ENCODE measurements at places on chromosomes 7 and 10.

DNA sequence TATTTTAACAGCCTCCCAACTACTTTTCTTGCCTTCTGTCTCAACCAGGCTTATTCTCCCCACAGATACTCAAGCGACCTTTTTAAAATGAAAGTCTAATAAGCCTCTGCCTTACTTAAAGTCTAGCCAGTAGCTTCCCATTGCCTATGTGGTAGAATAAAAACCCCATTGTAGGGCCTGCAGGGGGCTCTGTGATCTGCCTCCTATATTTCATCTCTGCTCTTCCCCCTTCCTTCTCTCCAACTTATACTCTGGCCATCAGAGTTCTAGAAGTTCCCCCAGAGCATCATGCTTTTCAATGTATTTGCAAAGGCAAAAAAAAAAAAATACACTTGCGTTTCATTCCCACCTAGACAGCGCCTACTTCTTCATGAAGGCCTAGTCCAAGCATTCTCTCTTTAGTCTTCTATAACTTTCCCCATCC lies 167.7 kb upstream of the ADO start:
- H3K4me3 ChIP-seq, result peak overlapping the region; percentile 48
- no peaks in the 10 kb centered on the region for H3K36me3 ChIP-seq
- peak overlapping the region; percentile 91 for H3K27ac ChIP-seq

DNA sequence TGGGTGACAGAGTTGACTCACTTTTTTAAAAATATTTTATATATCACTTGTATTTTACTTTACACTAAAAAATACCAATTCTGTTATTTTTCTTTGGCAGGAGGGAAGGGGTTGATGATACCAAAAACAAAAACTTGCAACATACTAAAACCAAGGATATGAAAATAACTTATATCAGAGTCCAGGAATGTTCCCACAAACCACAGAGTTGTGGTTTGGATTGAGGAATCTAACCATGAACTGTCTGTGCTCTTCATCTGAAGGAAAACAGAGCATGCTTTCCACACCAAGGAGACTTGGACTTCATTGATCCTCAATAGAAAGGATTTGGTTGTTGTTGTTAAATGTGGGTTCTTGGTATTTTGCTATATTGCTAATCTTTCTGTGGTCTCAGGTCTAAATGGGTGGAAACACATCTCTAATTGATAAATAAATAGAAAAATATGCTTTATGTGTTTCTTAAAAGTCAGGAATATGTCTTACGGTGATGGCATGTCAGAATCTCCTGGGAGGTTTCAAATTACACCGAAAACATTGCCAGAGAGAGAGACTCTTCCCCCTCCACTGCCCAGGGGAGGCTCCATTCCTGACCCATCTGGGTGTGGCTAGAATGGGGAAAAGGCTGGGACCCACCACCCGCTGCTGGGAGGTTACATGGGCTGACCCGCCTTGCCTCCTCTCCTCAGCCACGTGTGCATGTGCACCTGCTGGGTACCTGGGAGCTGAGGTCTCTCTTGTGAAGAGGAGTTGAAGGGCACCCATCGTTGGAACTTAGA lies 46.9 kb upstream of the STK17A start:
- no peaks in the 10 kb centered on the region for H3K36me3 ChIP-seq
- no peak overlapping the region for H3K27ac ChIP-seq
- no peak for DNase-seq
- no peaks in the 10 kb centered on the region for H3K4me1 ChIP-seq

DNA sequence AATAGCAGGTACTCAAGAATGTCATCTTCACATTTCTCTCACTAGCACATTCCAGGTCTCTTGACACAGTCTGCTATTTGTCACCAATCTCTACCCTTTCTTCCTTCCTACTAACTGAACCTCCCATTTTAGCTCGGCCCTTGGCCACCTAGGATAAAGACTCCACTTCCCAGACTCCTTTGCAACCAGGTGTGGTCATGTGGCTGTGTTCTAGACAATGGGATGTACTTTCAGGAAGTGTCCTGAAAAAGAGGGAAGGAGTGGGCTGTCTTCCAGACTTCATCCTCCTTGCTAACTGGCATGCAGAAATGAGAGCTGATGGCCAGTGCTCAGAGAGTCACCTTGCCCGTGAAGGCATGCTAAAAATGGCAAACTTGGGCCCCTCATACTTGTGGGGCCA lies 139.2 kb downstream of the AMPH start:
- H3K27me3 ChIP-seq, result no peaks in the 10 kb centered on the region
- no peak overlapping the region for H3K27ac ChIP-seq
- H3K36me3 ChIP-seq, result no peaks in the 10 kb centered on the region
- H3K4me3 ChIP-seq, result no peak overlapping the region
- no peaks in the 10 kb centered on the region for H3K4me1 ChIP-seq

- no peaks in the 10 kb centered on the region for H3K27me3 ChIP-seq
- H3K4me1 ChIP-seq, result no peaks in the 10 kb centered on the region
- no peak overlapping the region for H3K4me3 ChIP-seq
- no peak for DNase-seq
- H3K27ac ChIP-seq, result no peak overlapping the region
Measured at GRCh38 chr10:45383682-45384330, 9.8 kb downstream of the ALOX5 start.

DNA sequence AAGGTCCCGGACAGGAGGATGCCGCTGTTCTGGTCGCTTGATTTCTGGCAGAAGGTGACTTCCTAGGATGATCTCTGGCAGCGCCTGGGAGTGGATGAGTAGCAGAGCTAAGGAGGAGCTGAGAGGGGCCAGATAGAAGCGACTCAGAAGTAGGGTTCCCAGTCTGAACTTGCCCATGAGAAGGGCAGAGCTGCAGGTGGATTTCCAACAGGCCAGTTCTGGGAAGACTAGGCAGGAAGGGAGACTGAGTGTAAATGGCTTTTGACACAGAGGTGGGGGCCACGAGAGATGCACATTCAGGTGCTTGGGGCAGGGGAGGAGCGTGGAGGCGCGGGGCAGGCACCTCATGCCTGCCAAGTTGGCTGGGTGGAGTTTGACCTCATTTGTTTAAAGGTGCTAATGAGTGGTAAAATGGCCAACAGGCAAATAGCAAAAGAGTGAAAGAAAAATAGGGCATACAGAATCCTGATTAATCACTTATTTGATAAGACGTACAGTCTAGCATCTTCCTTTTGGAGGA lies 58.8 kb downstream of the SHH start:
- DNase-seq, result no peak
- no peak overlapping the region for H3K4me3 ChIP-seq

DNA sequence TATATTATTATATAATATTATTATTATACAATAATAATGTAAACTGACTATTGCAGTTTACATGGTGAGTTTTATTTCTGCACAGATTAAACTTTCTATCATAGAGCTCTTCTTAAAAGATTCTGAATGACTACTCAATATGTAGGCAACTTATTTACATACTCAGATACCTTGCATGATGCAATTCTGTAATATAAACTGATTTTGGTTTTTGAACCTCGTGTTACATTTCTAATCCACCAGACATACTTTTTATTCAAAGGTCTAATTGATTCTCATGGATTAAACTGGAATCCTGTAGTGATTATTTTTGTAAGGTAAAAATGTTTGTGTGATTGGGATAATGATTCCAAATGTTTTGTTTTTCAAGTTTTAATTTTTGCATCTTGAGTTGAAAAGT lies 19.9 kb downstream of the SLC26A4 start:
- H3K4me1 ChIP-seq, result peaks cover 2% of the 10 kb centered on the region
- no peak for DNase-seq
- no peaks in the 10 kb centered on the region for H3K27me3 ChIP-seq

DNA sequence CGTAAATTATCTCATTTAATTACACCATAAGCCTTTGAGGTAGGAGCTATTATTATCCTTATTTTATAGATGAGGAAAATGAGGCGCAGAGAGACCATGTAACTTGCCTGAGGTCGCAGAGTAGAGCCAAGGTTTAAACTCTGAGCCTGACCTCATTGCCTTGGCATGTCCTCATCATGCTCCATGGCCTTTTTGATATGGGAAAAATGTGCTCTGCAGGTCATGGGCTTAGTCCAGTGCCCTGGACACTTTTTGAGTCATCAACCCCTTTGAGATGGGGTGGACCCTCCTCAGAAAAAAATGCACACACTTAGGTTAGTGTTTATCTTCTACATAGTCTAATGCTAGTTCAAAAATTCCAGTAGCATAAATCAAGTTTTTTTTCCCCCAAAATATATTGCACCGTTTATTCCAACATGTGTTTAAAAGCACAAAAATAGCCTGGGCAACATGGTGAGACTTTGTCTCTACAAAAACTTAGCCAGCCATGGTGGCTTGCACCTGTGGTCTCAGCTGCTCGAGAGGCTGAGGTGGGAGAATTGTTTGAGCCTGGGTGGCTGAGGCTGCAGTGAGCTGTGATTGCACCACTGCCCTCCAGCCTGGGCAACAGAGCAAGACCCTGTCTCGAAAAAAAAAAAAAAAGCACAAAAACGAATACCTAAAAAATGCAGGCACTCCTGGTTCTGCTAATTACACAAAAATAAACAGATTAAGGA lies 28.6 kb upstream of the TMEM178B start:
- no peak for DNase-seq
- H3K4me1 ChIP-seq, result no peaks in the 10 kb centered on the region
- H3K36me3 ChIP-seq, result no peaks in the 10 kb centered on the region
- peaks cover 4% of the 10 kb centered on the region for H3K27me3 ChIP-seq

DNA sequence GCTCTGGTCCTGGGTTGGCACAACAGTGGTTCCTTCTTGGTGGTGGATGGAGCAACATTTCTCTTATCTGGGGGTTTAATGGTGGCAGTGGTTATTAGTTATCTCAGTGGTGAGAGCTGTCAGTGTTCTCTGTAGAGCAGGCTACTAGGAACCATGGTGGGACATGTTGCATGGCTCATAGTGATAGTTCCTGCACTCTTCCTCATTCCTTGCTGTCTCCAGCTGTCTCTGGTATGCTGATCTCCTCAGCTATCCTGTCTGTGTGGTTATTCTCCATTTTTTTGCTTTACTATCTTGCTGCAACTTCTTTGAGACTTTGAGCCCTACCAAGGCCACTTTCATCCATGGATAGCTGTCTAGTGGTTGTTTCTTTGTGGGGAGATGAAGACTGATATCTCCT lies 44.0 kb downstream of the CCDC7 start:
- H3K27me3 ChIP-seq, result no peaks in the 10 kb centered on the region
- H3K36me3 ChIP-seq, result peaks cover 4% of the 10 kb centered on the region
- no peak overlapping the region for H3K27ac ChIP-seq
- no peak overlapping the region for H3K4me3 ChIP-seq
- H3K4me1 ChIP-seq, result no peaks in the 10 kb centered on the region
- no peak for DNase-seq

DNA sequence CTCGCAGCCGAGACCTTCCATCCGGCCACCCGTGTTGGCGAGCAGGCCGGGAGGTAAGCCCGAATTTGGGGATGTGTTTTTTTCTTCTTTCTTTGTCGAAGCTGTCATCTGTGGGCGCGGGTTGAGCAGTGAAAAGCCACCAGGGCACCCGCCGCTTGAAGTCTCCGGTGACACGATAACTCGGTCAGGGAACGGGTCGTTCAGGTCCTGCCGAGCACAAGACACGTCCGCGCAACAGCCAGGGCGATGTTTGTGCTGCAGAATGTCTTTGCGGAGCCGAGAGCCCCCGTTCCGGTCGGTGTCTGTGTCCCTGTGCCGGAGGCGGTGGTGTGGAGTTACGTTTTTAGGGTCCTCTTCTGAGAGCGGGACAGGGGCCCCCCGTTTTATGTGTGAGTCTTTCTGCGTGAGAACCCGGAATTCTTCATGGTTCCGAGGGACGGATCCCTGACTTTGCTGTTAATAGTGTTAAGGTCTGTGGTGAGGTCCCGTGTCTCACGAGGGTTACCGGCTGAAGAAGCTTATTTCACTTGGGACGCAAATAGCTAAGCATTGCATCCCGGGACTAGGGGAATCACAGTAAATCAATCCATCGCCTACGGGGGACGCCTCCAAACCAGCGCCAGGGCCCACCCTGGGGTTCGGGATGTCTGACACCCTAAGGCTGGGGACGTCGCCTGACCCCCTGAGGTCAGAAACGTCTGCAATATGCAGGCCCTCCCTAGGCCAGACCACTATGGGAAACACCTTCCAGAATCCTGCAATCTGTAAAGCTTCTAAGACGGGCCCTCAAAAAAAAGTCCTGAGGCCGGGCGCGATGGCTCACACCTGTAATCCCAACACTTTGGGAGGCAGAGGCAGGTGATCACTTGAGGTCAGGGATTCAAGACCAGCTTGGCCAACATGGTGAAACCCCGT lies 99.5 kb downstream of the ELFN1 start:
- no peak for DNase-seq
- H3K27ac ChIP-seq, result no peak overlapping the region
- no peaks in the 10 kb centered on the region for H3K4me1 ChIP-seq
- H3K4me3 ChIP-seq, result no peak overlapping the region
- H3K27me3 ChIP-seq, result no peaks in the 10 kb centered on the region

DNA sequence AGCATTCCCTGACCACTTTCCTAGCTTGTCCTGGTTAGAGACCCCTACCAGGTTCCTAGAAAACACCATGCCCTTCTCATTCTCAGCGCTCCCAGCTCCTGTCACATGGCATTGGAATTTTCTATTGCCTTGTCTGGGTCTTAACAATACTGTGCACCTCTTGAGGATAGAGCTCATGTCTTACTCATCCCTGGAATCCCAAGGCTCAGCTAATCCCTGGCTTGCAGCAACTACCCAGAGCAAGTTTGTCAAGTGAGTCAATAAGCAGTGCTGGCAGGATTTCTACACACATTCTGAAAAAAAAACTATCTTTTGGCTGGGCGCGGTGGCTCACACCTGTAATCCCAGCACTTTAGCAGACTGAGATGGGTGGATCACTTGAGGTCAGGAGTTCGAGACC lies 11.7 kb upstream of the PRDX3 start:
- H3K36me3 ChIP-seq, result no peaks in the 10 kb centered on the region
- H3K27me3 ChIP-seq, result no peaks in the 10 kb centered on the region
- DNase-seq, result no peak
- peaks cover 3% of the 10 kb centered on the region for H3K4me1 ChIP-seq

- H3K27me3 ChIP-seq, result no peaks in the 10 kb centered on the region
- H3K36me3 ChIP-seq, result no peaks in the 10 kb centered on the region
- H3K4me3 ChIP-seq, result no peak overlapping the region
- H3K27ac ChIP-seq, result no peak overlapping the region
- H3K4me1 ChIP-seq, result no peaks in the 10 kb centered on the region
Measured at GRCh38 chr7:2617325-2617905, 14.4 kb upstream of the TTYH3 start.

- H3K27me3 ChIP-seq, result no peaks in the 10 kb centered on the region
- H3K4me3 ChIP-seq, result no peak overlapping the region
Measured at GRCh38 chr10:13222566-13222965, 11.6 kb downstream of the UCMA start.

DNA sequence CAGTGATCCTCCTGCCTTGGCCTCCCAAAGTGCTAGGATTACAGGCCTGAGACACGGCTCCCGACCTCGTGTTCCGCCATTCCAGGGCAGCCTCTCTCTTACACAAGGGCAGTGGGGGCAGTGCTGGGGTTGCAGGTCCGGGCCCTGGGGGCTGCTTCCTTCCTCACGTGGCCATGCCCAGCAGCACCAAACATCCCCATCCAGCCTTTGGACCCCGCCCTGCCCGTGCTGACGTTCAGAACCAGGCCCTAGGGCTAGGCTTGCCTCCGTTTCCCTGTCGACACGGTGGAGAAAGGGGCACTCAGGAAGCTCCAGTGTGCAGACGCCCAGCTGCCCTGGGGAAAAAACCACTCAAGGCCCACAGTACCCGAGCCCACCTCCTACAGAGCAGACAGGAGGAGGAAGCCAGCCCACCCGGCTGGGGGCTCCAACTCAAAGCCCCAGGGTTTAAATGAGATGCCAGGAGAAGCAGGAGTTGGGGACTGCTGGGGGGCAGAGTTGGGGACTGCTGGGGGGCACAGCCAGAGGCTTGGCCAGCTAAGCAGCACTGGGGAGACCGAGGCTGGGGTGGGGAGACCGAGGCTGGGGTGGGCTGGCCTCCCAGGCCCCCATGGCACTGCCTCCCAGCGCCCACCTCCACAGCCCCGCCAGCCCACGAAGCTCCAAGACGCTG lies 35.9 kb downstream of the ADAP1 start:
- no peak for DNase-seq
- peaks cover 37% of the 10 kb centered on the region for H3K4me1 ChIP-seq
- H3K27ac ChIP-seq, result no peak overlapping the region

All from T-cell (primary cell).